ENCODE measurements at places on chromosomes 12 and 14.

- peak; percentile 24 for DNase-seq
Measured at GRCh38 chr14:89856871-89857345, 97.6 kb downstream of the EFCAB11 start.

- DNase-seq = no peak
Measured at GRCh38 chr12:64402181-64402580, 2.0 kb upstream of the XPOT start.

DNA sequence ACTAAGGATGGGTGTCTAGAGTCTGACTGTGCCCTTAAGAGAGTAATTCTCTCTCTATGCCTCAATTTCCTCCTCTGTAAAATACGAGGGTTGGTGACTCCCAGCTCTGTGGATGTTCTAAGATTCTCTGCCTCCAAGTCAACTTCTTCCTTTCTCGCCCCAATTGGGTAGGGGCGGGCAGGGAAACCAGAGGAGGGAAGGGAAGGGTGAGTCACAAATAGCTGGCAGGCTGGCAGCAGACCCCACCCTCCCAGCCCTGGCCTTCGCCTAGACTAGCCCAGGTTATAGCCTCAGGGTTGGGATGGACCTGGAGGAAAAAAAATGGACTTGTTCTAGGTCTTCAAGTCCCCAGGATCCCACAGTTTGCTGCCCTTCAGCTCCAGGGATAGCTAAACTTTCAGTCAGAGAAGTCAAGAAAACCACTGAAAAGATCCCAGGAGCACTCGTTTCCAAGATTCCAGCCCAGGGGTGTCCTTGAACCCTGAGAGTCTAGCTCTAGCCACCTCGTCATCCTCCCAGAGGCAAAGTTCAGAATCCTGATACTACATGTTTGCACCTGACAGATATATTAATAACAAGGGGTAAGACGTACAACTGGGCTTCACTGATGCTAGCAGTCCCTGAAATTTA is 2.3 kb downstream of the DGKA start:
- DNase-seq = peak; percentile 91

DNA sequence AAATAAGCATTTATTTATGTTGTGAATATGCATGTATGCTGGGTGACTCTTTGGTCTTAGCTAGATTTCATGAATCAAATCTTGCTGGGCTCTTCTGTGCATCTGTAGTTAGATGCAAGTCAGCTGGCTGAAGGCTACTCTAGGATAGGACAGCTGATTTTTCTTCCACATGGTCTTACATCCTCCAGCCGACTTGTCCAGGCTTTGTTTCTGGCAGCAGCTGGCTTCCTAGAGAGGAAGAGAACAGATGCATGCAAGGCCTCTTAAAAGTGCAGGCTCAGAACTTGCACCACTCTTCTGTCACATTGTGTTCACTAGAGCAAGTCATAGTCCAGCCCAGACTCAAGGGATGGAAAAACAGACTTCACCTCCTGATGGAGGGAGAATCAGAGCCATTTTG is 435.4 kb upstream of the STXBP6 start:
- DNase-seq = no peak

GRCh38 chr14:81042438-81042837 is 87.0 kb downstream of the TSHR start:
- DNase-seq = no peak

DNA sequence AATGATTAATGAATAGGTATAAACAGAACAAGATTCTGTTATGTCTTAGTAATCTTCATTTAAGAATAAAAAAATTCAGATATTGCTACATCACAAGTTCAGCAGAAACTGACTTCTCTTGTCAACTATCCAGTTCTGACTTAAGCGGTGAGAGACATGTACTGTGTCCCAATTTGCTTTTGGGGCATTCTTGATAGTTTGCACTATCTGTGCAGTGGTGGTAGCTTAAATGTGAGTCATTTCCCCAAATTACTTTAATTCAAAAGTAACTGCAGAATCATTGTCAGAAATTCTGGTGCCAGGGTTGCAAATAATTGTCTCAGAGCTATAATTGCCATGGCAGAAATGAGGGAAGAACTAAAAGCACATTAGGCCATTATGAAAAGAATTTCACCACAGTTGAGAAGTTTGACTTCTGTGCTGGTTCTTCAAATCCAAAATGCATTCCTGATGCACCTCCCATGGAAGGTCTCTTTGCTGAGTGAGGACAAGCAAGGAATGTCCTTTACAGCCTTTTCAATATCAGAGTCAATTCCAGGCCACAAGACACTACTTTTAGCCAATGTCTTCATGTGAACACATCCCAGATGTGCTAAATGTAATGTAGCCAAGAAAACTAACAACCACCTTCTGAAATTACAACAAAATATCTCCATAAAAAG is 304.7 kb downstream of the SSPN start:
- no peak for DNase-seq

DNA sequence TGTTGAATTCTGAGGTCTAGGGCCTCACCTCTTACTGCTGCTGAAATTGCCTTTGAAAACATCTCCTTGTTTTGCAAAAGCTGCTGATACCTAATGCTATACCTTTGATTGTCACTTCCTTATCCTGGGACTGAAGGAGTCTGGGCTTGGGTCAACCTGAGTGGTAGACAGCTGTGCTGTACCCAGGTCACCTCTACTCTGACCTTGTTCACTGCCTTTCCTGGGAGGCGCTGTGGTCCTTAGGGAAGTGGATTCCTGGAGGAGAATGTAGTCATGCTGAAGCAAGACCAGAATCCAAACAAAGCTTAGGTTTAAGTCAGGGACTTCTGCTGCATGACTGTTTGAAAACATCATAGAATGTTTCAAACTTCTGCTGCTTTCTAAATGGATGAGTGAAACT is 191.4 kb downstream of the SNAPC1 start:
- DNase-seq = no peak

DNA sequence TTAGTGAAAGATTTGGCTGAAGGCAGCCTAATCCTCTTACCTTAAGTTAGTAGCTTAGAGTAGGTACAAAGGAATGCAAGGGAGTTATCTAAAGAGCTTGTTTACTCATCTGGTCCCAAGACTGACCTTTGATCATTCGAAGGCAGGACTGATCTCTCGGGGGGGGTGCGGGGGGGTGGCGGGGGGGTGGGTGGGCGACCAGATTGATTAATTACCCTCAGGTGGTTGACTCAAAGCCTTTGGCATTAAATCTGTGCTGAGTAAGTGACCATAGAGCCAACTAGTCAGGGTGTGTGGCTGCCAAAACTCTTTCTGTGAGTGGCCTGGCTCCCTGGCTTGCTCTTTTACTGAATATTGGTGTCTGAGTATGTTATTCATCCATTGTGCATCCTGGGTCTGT is 731.9 kb upstream of the FBXO33 start:
- DNase-seq = no peak

DNA sequence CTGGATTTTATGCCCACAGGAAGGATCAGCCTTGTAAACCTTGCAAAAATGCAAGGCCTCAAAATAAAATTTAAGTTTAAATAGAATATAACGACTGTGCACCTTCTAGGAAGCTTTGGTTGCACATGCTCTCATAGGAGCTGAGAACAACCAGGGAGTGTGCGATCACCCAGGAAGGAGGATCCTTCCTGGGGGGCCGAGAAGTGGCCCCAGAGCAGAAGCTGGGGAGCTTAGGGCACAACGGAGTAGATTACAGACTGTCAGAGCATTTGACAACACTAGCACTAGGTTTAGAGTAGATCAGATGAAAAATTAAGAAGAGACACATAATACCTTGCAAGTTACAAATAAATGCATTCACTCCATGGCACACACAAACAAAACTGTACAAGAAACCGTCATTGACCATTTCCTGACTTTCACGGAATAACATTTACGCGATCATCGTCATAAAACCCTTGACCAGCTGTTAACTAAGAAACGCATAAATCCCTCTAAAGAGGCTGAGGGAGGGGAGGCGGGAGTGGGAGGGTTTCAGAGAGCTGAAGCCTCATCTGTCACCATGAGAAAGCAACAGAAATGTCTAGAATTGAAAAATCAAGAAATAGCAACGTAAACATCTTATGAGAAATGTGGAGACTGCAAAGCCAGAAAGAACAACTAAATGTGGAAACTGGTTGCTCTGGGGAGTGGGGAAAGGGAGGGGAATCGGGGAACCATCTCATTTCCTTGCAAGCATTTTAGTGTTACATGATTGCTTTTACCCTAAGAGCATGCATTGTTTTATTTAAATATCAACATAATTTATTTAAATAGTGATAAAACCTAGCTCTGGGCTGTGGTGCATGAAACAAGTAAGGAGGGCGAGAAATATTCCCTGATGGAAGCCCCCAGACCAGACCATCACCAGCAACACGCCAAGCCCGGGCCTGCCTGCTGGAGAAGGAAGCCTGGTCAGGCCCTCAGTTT is 13.1 kb upstream of the CCDC85C start:
- no peak for DNase-seq

GRCh38 chr12:117058442-117059072 is 40.7 kb downstream of the TESC start:
- no peak for DNase-seq

DNA sequence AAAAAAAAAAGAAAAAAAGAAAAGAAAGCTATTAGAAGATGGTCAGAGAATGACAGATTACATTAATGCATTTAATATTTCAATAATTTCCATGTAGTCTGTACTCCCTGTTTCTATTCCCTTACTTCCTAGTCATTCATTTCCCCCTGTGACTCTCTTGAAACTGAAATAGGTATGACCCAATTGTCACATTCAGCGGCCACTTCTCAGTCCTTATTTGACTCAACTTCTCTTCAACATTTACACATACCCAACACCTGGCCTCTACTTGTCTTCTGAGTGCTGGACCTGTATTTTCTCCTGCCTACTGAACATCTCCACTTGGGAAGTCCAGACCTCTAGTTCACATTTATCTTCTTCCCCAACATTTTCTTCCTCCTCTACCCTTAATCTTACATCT is 7.2 kb downstream of the EEA1 start:
- no peak for DNase-seq

DNA sequence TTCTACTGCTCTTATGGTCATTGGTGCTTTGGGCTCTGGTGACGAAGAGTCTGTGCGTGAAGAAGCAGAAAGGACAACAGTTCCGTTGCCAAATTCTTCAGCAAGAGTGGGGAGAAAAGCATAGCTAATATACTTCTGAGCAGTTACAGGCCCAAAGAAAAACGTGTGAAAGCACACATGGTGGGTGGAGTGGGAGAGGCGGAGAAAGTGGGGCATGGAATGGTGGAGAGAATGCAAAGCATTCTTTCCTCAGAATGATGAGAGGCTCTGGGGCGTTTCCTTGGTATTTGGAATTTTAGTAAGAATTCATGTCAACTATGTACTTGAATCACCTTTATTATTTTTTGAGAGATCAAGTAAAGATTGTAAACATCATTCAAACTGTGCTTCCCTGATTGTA is 396.1 kb downstream of the NAV3 start:
- DNase-seq = no peak

GRCh38 chr14:92413379-92413778 is 90.4 kb downstream of the SLC24A4 start:
- DNase-seq = no peak

- DNase-seq = no peak
Measured at GRCh38 chr14:59217011-59217410, 28.5 kb downstream of the DAAM1 start.

- DNase-seq = no peak
Measured at GRCh38 chr12:46390881-46391280, 18.3 kb upstream of the SLC38A2 start.

- DNase-seq = no peak
Measured at GRCh38 chr14:73176685-73177084, 40.4 kb downstream of the PSEN1 start.

GRCh38 chr14:25696176-25696575 is 646.2 kb upstream of the STXBP6 start:
- no peak for DNase-seq

DNA sequence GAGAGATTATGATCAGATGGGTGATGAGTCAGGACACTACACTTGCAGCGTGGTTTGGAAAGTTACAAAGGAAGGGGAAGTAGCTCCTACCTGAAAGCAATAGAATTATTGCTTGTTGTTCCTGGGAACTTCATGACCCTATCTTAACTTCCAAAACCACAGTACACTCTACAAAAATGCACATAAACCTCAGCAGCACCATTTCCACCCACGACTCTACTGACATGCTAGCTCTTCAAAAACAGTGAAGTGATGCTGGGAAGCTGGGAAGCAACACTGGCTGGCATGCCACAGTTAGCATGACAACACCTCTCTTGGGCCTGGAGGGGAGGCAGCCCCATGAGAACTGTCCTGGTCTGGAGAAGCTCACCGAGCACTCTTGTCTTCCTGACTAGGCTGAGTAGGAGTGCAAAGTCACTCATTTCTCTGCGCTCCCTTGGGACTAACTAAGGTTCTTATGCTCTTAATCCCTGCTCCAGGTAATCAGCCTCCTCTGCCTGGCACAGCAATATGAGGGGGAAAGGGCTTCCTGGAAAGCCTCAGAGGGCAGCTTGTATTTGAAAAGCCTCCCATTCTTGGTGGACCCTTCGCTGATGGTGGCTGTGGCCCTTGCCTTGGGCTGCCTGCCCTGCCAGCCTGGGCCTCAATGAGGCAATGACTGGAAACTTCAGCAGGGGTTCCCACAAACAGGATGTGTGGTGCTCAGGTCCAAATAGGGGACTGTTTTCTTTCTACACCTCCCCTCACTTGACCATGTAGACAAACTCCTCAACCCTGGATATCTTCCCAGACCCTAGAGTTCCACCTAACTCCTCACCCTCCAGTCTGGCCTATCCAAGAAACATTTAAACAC is 1.2 kb downstream of the KRT3 start:
- peak; percentile 73 for DNase-seq

DNA sequence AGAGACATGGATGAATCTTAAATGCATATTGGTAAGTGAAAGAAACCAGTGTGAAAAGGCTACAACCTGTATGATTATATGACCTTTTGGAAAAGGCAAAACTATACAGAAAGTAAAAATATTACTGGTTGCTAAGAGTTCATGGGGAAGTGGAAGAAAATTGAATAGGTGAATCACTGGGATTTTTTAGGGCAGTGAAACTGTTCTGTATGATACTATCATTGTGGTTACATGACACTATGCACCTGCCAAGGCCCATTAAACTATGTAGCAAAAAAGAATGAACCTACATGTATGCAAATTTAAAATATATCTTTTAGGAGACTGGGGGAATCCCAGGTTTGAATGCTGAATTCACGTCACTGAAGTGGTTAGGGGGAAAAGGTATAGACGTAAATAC is 12.6 kb upstream of the OR8S1 start:
- DNase-seq = no peak

All from foreskin keratinocyte (primary cell).